NCI-H226 (cell line): ENCODE measurements at places on chromosomes 7 and 10.
A peak's percentile ranks its signal among the peaks of the same experiment; 100 is the strongest.

GRCh38 chr7:143256325-143256724, 6.9 kb upstream of the GSTK1 start:
- no peak for DNase-seq

- no peak for DNase-seq
Measured at GRCh38 chr10:78972160-78972946, 96.4 kb upstream of the ZMIZ1 start.

- peak; percentile 24 for DNase-seq
Measured at GRCh38 chr10:60846173-60846572, 67.9 kb downstream of the CDK1 start.

GRCh38 chr10:115093776-115094408, 727 bp downstream of the ATRNL1 start:
- no peak for DNase-seq

DNA sequence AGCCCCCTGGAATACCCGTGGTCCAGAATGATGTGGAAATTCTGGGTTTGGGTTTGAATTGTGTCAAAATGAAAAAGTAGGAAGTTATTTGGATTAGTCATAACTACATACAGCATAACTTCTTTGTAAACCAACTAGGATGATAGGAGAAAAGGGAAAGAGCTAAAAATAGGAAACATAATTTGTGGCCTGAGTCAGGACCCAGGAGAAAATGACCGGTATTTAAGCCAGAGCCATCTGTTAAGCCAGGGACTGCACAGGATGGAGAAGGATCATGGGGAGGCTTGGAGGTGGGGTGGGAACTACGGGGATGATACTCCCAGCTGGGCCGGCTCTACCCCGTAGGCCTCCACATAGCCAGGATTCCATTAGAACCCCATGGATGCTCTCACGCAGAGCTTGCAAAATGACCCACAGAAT, 98.6 kb downstream of the MYOF start:
- DNase-seq = peak; percentile 91

DNA sequence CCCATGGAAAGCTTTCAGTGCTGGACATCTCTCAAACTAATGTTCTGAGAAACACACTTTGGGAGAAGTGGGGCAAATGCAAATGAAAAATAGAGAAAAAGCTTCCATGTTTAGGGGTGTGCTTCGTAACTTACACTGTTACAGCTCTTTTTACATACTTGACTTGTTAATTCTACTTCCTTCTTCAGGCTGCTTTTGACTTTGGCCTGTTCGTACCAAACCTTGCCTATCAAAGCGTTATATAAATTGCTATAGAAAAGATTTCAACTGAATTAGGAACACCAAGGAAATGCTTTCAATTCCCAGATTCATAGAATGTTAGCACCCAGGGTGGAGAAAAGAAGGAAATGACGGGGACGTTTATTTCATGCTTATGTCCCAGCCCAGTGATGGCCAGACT, 140.8 kb upstream of the PRR15 start:
- no peak for DNase-seq

DNA sequence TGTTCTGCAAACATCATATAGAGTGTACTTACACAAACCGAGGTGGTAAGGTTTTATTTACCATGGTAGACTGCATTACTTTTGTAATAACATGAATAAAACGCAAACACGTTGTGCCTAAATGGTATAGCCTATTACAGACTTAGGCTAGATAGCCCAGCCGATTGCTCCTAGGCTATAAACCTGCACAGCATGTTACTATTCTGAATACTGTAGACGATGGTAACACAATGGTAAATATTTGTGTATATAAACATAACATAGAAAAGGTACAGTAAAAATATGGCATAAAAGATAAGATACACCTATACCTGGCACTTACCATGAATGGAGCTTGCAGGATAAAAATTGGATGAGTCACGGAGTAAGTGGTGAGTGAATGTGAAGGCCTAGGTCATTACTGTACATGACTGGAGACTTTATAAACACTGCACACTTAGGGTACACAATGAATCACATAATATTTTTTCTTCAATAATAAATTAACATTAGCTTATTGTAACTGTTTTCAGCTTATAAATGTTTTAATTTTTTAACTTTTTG, 16.3 kb downstream of the AKR1D1 start:
- no peak for DNase-seq

GRCh38 chr10:48691812-48692528, 7.3 kb downstream of the WDFY4 start:
- DNase-seq = no peak

GRCh38 chr7:75981203-75981452, 13.3 kb downstream of the TMEM120A start:
- DNase-seq = no peak

DNA sequence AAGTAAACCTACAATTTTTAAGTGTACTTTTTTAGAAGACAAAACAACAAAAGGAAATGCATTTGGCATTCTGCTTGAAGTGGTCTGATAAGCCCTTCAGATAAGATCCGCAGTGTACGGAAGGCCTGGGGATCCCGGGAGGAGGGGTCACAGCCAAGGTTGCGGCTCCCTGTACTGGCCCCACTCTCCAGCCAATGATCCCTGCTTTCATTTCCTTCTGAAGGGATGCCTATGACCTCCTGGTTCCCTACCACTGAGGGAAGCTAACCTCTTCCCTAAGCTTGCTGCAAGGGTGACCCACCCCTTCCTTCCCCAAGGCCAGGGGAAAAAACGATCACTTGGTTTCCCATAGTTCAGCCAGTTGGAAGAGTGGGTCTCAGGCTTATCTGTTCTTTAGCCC, 5.3 kb downstream of the DENND2A start:
- DNase-seq = no peak

DNA sequence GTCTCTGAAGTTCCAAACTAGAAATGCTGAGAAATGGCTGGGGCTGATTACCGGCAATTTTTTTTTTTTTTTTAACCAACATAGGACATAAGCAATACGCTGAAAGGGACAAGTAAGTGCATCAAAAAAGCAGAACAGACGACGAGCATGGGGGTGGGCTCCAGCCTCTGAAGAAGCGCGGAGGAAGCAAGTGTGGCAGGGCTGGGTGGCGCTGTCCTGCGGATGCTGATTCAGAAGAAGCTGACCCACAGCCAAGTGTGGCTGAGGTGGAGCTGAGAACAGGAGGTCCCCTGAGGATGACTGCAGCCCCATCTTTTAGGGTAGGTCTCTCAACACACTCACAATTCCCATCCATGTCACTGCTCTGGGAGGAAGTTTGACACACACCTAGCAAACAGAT, 65.6 kb downstream of the CTBP2 start:
- DNase-seq = no peak

DNA sequence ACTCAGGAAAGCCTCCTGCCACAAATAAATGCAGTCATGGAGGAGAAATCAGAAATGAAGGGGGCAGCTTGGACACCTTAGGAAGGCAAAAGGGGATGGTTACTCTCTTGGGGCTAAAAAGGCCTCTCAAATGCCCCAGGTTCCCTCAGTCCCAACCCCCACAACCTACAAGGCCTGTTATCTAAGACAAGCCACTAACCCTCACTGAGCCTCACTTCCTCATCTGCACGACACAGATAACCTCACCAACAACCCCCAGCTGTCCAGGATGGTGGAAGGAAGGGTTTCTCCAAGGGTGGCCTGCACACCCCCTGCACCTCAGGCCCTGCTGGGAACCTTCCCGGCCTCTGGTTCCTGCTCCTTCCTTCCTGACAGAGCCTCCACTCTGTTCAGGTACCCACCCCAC, 29.2 kb downstream of the SORBS1 start:
- no peak for DNase-seq

DNA sequence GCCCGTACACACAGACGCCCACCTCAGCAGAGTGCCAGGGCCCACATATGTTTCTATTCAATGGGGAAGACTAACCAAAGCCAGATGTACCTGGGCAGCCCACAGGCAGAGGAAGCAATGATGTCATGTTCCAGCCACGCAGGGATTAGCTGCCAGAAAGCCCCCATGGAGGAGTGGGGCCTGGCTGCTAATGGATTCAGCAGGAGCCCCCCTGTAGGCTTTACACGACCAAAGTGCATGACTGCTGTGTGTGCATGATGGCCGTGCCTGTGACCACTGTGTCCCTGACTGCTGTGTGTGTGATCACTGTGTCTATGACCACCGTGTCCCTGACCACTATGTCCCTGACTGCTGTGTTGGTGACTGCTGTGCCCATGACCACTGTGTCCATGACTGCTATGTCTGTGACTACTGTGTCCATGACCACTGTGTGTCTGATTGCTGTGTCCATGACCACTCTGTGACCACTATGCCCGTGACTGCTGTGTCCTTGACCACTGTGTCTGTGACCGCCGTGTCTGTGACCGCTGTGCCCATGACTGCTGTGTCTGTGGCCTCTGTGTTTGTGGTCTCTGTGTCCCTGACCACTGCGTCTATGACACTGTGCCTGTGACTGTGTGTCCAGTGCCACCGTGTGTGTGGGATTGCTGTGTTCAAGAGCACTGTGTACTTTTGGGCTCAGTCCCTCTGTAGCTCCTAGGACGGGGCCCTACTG, 409.3 kb downstream of the RPS24 start:
- DNase-seq = no peak

DNA sequence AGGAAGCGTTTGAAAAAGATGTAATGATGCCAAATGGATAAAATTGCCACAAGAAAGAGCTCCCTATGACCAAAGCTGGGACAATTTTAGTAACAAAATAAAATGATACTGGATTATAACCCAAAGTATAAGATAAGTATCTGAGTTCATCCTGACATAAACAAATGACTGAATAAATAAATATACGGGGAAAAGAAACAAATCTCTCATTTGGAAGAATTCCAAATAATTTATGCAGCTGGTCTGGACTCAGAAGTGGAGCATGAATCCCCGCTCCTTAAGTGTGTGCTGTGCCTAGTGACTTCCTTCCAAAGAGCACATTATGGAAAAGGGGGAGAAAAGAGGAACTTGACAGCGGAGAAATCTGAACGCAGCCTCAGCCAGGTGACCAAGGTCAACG, 186.2 kb downstream of the RAMP3 start:
- DNase-seq = no peak

DNA sequence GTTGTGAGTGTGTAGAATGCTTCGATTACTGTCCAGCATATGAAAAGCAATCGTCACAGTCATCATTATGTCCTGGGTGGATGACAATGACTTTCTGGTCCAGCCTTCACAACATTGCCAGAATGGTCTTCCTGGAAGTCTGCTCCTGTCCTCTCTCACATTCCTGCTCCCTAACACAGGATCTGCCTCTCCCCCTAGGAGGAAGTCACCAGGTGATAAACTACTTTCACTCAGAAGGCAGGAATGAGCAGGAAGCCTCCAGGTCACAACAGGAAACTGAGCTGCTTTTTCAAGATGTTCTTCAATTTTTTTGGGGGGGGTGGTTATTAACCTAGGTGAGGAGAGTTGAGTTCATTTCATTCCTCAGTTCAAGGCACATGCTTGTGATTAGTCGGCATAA, 13.6 kb upstream of the GPNMB start:
- no peak for DNase-seq

DNA sequence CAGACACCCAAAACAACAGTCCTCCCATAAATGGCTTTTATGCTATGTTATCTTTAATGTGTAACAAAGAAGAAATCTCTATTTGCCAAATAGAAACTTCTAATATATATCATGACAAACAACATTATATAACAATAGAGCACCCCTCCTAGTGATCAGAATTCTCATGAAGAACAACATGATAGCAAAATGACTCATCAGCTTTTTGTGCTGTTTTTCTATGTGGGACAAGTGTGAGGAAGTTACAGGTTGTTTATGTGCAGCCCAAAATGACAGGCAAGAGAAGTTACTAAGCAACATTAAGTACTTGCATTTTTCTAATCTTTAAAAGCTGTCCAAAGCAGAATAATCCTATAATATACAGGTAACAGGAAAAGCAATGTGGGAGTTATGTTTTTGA, 7.7 kb downstream of the DGKB start:
- DNase-seq = peak; percentile 31

DNA sequence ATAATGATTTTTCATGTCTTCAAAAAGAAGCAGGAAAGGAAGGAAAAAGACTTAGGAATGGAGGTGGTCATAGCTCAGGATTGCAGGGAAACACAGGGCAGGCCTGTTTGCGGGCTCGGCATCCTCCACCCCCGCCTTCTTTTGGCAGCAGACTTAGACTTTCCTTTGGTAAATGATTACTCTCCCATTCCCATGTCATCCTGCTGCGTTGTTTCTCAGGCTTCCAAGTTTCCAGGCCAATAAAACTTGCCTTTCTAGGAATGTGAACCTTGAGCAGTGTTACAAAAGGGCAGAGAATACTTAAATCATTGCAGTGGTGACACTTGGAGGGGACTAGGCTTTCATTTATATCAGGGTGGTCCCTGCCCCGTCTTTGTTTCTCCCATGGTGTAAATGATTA, 34.0 kb upstream of the DGKB start:
- peak; percentile 79 for DNase-seq

GRCh38 chr10:62155054-62155680, 113.5 kb downstream of the RTKN2 start:
- no peak for DNase-seq

GRCh38 chr7:145919712-145920111, 196.9 kb upstream of the CNTNAP2 start:
- no peak for DNase-seq

GRCh38 chr10:79077488-79078173, 8.9 kb downstream of the ZMIZ1 start:
- no peak for DNase-seq

- no peak for DNase-seq
Measured at GRCh38 chr7:134667899-134668298, 21.2 kb downstream of the BPGM start.

GRCh38 chr10:114584419-114584818, 73.7 kb downstream of the ABLIM1 start:
- no peak for DNase-seq

GRCh38 chr7:5436003-5436678, 12.5 kb upstream of the TNRC18 start:
- no peak for DNase-seq

- no peak for DNase-seq
Measured at GRCh38 chr7:147523056-147523455, 1067.5 kb upstream of the C7orf33 start.

DNA sequence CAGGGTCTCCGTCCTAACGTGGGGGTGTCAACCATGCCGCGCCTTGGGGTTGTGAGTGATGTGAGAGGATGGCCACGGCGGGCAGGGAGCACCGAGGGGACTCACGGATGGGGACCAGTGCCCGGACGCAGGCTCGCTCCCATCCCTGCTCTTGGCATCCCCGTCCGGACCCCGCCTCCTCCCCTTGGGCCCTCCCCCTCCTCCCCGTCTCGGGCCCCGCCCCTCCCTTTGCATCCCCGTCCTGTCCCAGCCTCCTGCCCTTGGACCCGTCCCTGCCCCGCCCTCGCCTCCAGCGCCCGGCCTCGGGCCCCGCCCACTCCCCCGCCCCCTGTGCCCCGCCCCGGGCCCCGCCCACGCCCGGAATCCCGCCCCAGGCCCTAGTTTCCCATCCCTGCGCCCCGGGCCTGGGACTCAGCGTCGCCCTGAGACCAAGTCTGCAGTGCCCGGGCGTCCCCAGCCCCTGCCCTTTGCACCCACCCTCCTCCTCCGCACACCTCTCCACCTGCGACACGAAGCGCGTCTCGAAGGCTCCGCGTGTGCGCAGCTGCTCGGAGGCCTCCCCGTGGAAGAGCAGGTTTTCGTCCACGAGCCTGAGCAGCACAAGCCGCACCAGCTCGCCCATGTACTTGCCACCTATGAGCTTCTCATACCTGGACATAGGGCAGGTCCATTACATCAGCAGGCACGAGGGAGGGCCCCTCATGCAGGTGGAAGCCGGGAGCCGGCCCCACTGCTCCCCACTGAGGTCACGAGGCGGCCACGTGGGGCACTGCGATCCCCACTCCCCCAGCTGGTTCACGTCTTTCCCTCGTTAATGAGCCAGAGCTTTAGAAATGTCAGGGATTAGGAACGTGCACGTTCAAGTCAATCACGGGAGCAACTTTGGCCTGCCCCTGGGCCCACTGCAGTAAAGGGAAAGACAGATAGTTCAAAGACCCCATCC, 5.1 kb upstream of the MYL7 start:
- peak; percentile 40 for DNase-seq
